ENCODE measurements at places on chromosomes 4 and X.

- no peak for DNase-seq
Measured at GRCh38 chr4:36509845-36510244, 228.4 kb downstream of the DTHD1 start.

- DNase-seq = no peak
Measured at GRCh38 chrX:63275127-63275526, 76.0 kb downstream of the SPIN4 start.

- no peak for DNase-seq
Measured at GRCh38 chr4:78780093-78780492, 3.9 kb downstream of the BMP2K start.

DNA sequence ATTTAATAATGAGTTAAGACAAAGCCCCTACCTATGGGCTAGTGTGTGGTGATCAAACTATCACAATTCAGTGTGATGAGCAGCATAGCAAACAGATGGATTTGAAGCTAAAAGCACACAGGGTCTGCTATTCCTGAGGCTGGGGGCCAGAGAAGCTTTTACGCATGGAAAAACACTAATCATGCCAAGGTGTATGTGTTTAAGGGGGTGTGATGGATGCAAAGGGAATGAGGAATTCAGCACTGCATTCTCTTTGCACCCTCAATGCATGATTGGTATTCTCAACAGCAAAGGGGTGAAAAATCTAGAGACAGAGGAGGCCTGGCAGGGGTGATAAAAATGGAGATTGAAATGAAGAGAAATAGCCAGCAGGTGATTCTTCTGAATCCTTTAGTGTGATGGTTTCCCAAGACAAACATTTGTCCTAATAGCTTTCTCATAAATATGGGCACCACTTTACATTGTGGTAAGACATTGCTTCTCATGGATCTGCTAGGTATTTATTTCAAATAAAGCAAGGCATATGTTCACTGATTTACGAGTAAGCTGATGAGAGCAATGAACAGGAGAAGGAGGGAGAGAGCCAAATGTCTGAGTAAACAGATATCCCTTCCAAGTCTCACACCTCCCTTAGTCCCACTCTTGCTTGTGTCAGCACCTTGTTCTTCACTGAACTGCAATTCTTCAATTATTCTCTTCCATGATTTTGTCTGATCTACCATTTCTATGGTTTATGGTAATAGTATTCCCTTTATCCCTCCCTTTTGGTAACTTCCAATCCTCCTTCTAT lies 15.7 kb downstream of the C1QTNF7 start:
- DNase-seq = no peak
